ENCODE measurements at places on chromosomes 6 and 20.

GRCh38 chr6:132478266-132478665 lies 34.6 kb downstream of the STX7 start:
- DNase-seq, result no peak

GRCh38 chr6:74248966-74249365 lies 553.0 kb downstream of the CD109 start:
- DNase-seq, result no peak

DNA sequence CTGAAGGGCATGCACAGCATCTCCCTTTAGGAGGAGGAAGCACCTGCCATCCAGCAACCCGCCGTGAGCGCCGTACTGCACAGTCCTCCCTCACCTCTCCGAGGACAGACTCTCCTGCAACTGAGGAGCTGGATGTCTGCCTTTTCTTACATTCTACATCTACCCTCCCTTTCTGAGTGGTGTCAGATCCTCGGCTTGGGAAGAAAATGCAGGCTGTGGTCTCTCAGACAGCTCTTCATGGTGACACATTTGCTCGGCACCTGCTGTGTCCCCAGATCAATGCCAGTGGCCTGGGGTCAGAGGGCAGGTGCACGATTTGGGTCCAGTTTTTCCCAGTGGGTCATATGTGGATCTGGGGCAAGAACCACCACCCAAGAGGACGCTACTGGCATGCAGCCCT lies 40.1 kb upstream of the BHLHE23 start:
- no peak for DNase-seq

DNA sequence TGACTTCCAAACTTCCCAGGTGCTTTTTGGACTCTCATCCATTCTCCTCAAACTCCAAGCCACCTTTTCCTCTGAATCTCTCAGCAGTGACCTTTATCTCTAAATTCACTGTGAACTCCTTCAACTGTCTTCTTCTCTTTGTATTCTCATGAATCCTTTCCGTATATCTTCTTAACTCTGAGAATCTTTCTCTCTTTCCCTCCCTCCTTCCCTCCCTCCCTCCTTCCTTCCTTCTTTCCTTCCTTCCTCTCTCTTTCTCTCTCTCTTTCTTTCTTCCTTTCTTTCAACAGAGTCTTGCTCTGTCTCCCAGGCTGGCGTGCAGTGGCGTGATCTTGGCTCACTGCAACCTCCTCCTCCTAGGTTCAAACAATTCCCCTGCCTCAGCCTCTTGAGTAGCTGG lies 4.3 kb upstream of the PRELID3B start:
- no peak for DNase-seq

DNA sequence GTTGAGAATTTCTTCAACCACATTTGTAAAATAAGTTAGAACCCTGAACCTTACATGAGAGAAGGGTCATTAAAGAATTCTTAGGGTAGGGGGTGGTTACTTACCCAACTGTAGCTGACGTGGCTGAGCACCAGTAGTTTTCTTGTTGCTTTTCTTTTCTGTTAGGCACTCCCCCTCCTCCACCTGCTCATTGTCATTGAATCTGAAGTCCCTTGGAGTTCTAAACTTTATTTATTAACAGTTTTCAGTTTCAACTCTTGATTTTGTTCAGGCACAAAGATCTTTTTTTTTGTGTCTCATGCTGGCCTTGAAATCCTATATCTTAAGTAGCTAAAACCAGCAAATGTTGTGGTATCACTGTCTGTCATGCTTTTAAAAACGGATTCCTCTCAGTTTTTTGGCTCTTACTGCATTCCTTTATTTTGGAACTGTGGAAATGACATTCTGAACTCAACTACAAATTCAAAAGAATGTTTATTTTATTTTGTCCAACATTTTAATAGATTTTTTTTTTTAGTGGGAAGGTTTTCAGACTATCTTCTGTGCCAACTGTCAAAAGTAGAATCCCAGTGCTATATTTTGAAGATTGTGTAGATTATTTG lies 465.2 kb downstream of the PHF3 start:
- DNase-seq, result no peak

DNA sequence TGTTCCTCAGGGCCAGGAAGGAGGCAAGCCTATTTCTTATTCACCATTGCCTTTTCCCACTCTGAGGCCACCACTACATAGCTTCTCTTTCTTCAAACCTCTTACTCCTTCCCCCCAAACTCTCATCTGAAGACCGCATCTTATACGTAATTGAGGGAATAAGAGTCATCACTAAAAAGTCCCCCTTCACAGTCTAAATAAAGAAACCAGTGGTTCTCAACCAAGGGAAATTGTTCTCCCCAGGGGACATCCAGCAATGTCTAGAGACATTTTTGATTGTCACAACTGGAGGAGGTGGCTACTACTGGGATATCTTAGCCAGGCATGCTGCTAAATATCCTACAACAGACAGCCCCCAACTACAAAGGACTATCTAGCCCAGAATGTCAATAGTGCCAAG lies 327.6 kb upstream of the CNR1 start:
- DNase-seq, result no peak

DNA sequence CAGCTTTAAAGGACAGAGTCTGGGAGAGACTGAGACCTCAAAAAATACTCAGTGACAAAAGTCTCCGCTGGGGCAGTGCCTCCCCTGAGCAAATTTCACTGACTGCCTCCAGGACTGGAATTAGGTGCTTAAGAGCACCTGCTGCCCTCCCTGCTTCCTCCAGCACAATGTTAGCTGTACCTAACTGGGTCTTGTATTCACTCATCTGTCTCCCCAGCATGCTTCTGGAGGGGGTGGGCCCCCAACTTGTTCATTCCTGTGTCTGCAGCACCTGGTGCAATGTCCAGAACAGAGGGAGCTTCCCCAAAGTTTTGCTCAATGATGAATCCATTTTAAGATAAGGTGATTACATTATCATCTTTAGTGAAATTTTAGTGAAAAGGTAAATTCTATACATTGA lies 650.7 kb downstream of the KIF16B start:
- no peak for DNase-seq

GRCh38 chr6:129906515-129907077 lies 45.5 kb upstream of the TMEM244 start:
- DNase-seq, result no peak

GRCh38 chr20:45301824-45302271 lies 4.8 kb upstream of the RBPJL start:
- DNase-seq, result no peak

DNA sequence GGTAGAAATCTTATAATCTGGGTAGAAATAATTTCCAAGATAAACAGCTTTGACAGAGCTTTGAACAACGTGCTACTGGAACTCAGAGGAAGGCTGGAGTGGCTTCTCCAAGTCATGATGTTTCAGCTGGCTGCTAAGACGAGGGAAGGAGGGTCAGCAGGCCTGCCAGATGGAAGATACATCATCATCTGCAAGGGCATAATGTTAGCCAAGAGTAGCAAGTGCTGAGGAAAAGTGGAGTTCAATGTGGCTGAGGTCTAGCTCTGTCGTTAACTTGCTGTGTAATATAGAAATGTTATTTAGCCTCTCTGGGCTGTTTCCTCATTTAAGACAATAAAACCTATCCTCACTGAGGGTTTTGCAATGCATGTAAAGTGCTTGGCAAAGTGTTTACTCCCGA lies 35.1 kb downstream of the RGS17 start:
- DNase-seq, result no peak

GRCh38 chr6:50717734-50718457 lies 4.6 kb downstream of the TFAP2D start:
- DNase-seq, result no peak

DNA sequence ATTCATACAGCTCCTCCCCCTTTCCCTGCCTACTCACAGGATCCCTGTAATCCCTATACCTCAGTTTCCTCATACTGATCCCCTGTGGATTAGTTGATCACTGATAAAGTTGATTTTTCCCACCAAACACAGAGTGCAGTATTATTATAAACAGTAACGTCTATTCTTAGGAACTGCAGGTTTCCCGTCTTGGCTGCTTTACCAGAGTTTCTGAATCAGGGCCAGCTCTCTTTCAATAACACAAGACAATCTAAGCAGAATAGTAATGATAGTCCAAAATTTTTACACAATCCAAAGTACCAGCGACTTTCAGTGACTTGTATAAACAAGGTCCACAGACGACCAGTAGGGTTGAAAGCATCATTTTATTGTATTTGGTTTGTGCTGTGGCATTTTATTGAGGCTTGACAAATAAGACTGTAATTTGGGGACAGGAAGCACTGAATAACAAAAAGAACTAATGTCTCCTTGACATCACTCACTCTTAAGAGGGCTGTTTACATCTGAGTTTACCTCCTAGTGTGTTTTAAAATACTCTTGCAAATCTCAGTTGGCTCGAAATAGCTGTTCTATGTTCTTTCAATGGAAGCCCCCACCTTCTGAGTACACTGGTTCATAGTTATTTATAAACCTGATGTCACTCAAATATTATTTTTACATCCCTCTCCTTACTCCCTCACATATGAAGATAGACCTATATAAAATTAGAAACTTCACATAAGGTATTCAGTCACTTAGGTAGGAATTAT lies 6.1 kb upstream of the JARID2 start:
- DNase-seq, result no peak

DNA sequence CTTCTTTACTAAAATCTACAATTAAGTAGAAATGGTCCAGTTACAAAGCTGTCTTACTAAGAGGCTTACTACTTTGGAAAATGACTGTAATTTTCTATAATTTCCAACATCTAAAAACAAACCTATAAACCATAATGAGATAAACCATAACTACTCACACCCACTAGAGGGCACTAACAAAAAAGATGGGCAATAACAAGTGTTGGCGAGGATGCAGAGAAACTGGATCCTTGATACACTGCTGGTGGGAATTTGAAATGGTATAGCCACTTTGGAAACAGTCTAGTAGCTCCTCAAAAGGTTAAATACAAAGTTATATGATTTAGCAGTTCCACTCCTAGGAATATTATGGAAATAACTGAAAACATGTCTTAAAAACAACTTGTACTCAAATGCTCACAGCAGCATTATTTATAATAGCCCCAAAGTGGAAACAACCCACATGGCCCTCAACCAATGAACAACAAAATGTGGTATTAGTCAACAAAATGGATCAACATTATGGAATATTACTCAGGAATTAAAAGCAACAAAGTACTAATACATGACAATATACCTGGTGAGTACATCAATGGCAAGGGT lies 50.6 kb downstream of the GJA10 start:
- DNase-seq, result no peak

GRCh38 chr6:37717836-37718251 lies 20.2 kb upstream of the MDGA1 start:
- DNase-seq, result no peak

DNA sequence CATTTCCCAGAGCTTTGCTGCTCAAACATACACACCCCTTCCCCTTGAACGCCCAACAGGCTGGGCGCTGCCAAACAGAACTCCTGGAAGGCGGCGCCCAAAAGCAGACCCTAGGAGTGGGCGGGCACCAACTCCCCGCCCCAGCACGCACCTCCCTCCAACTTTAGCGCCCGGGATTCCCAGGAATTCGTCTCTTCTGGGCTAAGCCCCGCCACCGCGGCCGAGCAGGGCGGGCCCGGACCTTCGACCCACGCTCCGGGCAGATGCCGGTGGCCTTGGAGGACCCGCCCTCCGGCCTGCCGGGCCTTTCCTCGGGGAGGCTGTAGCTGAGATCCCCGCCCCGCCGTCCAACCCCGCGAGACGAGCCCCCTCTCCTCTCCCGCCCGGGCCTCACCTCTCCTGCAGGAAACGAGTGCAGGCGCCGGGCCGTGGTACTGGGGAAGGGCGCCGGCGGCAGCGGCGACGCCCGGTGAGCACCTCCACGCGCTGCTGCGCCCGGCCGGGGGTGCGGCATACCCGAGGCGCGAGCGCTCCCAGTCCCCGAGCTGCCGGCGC lies 659 bp downstream of the MCUR1 start:
- no peak for DNase-seq

DNA sequence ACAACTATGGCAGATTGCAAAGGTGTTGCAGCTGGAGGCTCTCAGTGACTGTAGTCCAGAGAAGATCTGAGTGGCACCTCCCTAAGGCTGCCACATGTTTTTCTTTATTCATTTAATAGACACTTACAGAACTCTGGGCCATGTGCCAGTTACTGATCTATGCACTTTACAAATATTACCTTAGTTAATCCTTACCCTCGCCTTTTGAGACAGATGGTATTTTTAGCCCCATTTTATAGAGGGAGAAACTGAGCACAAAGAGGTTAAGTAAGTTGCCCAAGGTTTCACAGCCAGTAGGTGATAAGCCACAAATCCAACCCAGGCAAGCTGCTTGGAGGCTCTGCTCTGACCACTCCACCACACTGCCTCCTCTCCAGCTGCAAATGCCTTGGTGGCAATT lies 6.5 kb upstream of the SCRT2 start:
- DNase-seq, result no peak

DNA sequence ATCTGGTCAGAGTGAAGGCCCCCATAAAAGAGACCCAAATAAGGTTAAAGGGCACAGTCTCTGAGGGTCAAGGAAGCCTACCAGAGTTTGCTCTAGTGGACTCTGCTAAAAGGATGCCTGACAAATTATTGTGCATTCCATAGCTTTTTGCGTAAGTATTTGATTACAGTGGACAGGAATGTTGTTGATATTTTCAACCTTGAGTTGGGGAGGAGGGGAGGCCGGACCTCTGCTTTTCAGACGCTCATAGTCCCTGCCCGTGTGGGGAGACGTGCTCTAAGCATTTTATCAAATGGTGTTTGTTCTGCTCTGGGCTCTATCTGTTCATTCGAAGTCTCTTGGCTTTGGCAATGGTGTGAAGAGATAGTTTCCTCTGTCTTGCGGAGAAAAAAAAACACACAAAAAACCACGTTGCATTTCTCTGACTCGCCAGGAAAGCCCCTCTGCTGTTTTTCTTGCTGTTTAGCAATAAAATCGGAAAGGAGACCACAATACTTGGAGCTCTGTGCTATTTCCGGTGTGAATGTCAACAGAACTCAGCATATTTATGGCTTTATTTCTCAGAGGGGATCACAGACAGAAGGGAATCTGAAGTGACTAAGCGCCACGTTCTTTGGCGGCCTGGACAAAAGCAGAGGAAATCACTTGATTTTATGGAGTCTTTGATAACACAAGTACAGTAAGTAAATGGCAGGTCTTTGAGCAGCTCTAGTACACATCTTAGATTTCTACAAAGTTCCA lies 159.8 kb downstream of the ZFP64 start:
- no peak for DNase-seq

DNA sequence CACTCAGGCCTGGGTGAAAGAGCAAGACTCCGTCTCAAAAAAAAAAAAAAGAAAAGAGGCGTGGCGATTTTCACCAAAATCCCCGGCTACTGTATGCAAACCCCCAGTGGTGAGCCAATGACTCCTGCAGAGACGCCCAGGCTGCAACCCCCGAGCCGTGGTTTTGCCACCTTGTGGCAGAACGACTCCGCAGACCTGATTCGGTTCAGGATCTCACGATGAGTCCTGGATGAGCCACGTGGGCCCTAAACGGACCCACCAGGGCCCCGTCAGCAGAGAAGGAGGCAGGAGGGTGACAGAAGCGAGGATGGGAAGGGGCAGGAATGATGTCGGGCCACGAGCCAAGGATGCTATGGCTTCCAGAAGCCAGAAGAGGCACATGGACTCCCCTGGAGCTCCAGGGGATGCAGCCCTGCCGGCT lies 42.5 kb downstream of the SLC2A4RG start:
- DNase-seq, result peak; percentile 48

GRCh38 chr6:168415098-168415992 lies 25.6 kb upstream of the SMOC2 start:
- DNase-seq, result no peak
